ENCODE measurements at places on chromosomes 7 and 10. TPM values are rescaled to one million over a fixed set of nuclear protein-coding genes. Genes with fewer than 3 reads are reported as not detected.

The ATE1 gene
- polyA plus RNA-seq: 22.3 TPM

The TBX20 gene
- polyA plus RNA-seq: not detected

The CUL1 gene
- polyA plus RNA-seq: 59.7 TPM

The IRF5 gene
- polyA plus RNA-seq: 2.0 TPM

The SPDYE16 gene
- polyA plus RNA-seq: 2.1 TPM

The MKI67 gene
- polyA plus RNA-seq: 34.8 TPM

The LEP gene
- 0.08 TPM for polyA plus RNA-seq

The AGAP5 gene
- polyA plus RNA-seq: 16.6 TPM

GRCh38 chr10:112216151-112216550, 32.6 kb upstream of the GPAM start:
- DNase-seq: no peak

GRCh38 chr10:116706281-116706680, 36.1 kb downstream of the HSPA12A start:
- DNase-seq: no peak

- no peak for DNase-seq
Measured at GRCh38 chr7:133331861-133332260, 79.0 kb downstream of the EXOC4 start.

- peak; percentile 52 for DNase-seq
Measured at GRCh38 chr10:44995914-44996669, 4.6 kb upstream of the ZNF22 start.

DNA sequence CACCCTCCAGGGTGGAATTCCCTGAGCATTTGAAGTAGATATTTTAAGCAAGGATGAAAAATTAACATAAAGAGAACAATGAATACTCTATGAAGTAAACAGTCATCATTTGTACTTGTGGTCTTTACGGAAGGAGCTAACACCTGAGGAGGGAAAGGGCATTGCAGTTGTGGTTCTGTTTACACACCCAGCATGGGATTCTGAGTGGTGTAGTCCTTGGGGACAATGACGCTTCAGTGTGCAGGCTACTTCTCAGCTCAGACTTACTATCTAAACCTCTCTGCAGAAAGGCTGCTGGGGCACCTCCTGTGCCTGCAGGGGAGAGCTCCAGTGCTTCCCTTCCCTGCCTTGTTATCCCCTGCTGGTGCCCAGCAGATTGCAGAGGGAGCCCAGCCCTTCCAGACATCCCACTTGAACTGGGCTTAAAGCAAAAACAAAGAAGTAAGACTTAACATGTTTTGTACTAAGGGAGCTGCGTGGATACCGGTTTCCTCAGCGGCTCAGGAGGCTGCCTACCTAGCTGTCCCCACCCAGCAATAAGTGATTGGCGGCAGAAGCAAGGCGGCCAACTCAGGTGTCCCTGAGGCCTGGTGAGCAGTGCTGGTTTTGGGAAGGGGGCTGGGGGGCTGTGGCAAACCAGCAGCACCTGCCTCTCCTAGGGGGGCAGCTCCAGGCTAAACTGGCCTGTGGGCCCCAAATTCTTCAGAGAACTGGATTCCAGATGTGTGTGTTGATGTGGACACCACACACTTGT, 89.1 kb downstream of the CELF2 start:
- DNase-seq: no peak

DNA sequence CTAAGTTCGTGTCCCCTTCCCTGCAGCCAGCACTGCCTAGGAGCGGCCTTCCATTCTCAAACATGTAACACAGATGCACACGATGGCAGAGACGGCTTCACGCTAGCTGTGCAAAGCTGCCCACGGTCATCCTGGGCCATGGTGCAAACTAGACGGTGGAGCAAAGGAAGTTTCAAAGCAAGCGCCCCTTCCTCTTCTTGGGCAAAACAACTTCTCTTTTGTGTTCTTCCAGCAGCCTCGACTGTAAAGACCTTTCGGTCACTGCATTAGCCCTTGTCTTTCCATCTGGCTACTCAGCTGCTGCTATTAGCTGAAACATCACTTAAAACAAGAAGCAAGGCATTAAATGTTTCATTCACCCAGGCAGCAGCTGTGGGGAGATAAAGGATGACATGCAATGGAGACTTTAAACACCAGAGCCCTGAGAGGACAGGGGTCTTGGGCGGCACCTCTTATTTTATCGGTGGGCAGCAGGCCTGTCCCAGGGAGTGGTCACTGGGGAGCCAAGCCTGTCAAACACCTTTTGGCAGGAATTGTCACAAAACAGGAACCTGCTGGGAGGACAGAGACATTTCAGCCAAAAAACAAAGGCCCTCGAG, 214.8 kb downstream of the KLF6 start:
- no peak for DNase-seq

DNA sequence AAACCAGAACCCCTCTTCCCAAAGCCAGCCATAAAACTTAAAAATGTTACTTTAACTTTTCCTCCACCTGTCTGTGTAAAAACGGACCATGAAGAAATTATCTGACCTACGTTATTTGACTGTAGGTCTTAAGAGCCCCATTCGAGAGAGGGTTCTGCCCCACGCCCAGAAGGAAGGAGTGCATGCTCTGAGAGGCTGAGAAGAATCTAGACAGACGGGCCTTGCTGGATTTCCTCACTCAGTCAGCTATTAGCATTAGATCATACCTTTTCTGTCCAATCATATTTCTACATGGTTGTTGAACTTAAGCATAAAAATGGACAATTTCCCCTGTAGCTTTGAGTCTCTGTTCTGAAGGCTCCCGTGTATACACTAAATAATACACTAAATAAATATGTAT, 38.1 kb upstream of the WDR11 start:
- no peak for DNase-seq

DNA sequence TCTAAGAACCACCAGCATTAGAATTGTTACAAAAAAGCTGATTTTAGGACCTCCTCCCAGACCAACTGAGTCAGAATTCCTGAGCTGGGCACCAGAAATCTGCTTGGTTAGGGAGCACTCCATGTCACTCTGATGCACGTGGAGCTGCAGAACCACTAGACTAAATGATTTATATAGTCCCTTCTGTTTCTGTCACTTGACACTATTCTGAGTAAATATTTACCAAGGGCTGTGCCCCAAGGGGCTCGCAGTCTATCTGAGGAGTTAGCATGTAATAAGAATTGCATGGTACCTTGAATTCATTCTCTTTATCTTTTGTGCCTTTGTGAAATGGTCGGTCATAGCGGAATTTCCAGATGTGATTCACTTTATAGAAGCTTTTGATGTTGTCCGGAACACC, 196.0 kb upstream of the IMMP2L start:
- DNase-seq: no peak

DNA sequence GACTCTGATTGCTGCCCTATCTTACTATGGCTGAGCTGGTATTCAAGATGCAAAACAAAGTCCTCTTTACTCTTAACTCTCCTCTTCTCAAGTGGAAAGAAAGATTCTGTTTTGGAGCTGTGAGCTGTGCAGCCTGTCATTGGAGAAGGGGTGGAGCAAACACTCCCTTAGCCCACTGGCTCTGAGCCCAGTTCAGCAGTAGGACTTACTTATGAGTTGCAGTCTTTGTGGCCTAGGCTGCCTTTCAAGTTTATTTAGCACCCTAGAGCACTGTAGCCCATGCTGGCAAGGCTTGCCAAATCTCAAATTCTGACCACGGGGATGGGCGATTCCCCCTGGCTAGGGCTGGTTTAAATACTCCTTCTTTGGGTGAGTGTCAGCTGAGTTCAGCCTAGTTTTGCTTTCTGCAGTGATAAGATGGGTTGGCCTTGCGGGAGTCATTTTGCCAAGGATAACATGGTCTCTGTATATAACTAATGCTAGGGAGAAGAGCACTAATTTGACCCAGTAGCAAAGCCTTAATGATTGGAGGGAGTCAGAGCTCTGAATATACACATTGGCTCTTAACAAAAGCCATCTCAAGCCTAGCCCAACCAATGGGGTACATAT, 110.2 kb downstream of the MYO3A start:
- DNase-seq: peak; percentile 25
